HFFc6 (cell line): ENCODE measurements at places on chromosomes 7 and 10. TPM values are rescaled to one million over a fixed set of nuclear protein-coding genes. Genes with fewer than 3 reads are reported as not detected.
A peak's percentile ranks its signal among the peaks of the same experiment; 100 is the strongest.

ITGB8 gene
- 0.08 TPM in 1 of 2 replicates, not detected in the other for total RNA-seq

- no peak overlapping the region for H3K4me3 ChIP-seq
- H3K27me3 ChIP-seq = no peaks in the 10 kb centered on the region
- no peaks in the 10 kb centered on the region; the same call in 1 of the 2 replicates for H3K36me3 ChIP-seq
- peaks cover 38% of the 10 kb centered on the region for H3K4me1 ChIP-seq
Measured at GRCh38 chr7:133650069-133650468, 397.2 kb downstream of the EXOC4 start.

IFIT1B gene
- total RNA-seq = not detected in 3 replicates

- no peaks in the 10 kb centered on the region for H3K4me1 ChIP-seq
- no peak overlapping the region for H3K4me3 ChIP-seq
- no peak overlapping the region for H3K27ac ChIP-seq
- H3K36me3 ChIP-seq = no peaks in the 10 kb centered on the region
- DNase-seq = no peak
Measured at GRCh38 chr10:109030581-109031210, 892.6 kb downstream of the XPNPEP1 start.

GRCh38 chr7:75537731-75538130, 45.6 kb downstream of the SPDYE5 start:
- no peak overlapping the region for H3K4me3 ChIP-seq
- H3K27ac ChIP-seq = no peak overlapping the region
- H3K27me3 ChIP-seq = peaks cover 5% of the 10 kb centered on the region
- peaks cover 25% of the 10 kb centered on the region for H3K4me1 ChIP-seq
- DNase-seq = no peak

OGDHL gene
- 0.08 and 0.17 TPM in 2 replicates for total RNA-seq

DNA sequence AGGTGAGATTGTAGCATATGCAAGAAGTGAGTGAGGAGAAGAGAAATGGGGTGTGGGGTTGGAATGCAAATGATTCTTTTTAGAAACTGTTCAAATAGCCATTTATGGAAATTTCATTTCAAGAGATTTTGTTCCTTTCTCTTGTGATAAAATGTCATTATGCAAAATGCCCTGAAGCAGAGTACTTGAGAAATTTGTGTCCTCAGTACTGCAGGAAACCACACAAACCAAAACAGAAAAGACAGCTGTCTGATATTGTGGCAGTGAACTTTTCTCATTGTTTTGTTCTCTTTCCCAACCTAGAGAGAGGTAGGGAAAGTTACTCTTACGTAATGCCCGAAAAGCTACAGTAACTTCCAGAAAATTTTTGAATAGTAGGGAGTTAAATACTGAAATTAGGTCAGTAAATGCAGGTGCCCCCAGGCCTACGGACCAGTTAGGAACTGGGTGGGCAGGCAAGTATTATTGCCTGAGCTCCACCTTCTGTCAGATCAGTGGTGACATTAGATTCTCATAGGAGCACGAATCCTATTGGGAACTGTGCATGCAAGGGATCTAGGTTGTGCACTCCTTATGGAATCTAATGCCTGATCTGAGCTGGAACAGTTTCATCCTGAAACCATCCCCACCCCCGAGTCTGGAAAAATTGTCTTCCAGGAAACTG, 34.0 kb downstream of the DLD start:
- peak overlapping the region; percentile 59 for H3K27ac ChIP-seq
- no peaks in the 10 kb centered on the region for H3K27me3 ChIP-seq
- H3K4me3 ChIP-seq = no peak overlapping the region
